SJSA1 (cell line): ENCODE measurements at places on chromosomes 6 and 20. TPM values are rescaled to one million over a fixed set of nuclear protein-coding genes. Genes with fewer than 3 reads are reported as not detected.

- no peak overlapping the region for H3K4me3 ChIP-seq
- peaks cover 7% of the 10 kb centered on the region; the same call in 1 of the 2 replicates for H3K27me3 ChIP-seq
- H3K4me1 ChIP-seq: no peaks in the 10 kb centered on the region
- no peak for DNase-seq
- H3K27ac ChIP-seq: no peak overlapping the region
Observed at GRCh38 chr6:41657131-41658094, 19.1 kb downstream of the MDFI start.

DNA sequence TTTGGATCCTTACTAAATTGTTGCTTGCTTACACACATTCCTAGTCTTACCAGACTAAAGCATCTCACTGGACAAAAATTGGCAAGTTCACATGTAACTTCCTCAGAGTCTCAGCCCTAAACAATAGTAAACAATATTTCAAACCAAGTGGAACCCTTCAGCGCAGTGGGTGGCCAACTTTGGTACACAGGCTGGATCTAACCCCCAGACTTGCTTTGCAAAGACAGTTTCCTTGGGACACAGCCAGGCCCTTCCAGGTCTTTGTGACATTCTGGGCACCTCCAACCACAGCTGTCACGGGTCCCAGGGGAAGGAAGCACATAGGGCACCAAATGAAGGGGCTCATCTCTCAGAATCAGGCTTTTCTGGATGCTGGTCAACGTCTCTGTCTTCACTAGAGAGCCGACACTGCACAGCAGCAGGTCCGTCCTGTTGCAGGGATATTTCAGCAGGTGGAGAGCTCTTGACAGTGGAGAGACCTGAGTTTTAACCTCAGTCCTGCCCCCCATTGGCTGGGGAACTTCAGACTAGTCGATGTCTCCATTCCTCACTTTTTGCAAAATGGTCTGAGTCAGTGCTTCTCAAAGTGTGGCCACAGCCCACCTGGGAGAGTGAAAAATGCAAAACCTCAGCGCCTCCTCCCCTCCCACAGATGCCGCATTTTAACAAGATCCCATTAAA lies 91.4 kb downstream of the BFSP1 start:
- H3K27me3 ChIP-seq: peaks cover 10% of the 10 kb centered on the region
- DNase-seq: no peak
- H3K36me3 ChIP-seq: no peaks in the 10 kb centered on the region
- no peak overlapping the region for H3K4me3 ChIP-seq

VNN1 gene
- not detected in 2 replicates for total RNA-seq

MAS1L gene
- total RNA-seq: not detected in 2 replicates

GRCh38 chr6:35558571-35558970 lies 45.9 kb upstream of the TULP1 start:
- H3K36me3 ChIP-seq: no peaks in the 10 kb centered on the region
- peaks cover 27% of the 10 kb centered on the region for H3K27me3 ChIP-seq
- DNase-seq: no peak
- no peaks in the 10 kb centered on the region for H3K4me1 ChIP-seq

DNA sequence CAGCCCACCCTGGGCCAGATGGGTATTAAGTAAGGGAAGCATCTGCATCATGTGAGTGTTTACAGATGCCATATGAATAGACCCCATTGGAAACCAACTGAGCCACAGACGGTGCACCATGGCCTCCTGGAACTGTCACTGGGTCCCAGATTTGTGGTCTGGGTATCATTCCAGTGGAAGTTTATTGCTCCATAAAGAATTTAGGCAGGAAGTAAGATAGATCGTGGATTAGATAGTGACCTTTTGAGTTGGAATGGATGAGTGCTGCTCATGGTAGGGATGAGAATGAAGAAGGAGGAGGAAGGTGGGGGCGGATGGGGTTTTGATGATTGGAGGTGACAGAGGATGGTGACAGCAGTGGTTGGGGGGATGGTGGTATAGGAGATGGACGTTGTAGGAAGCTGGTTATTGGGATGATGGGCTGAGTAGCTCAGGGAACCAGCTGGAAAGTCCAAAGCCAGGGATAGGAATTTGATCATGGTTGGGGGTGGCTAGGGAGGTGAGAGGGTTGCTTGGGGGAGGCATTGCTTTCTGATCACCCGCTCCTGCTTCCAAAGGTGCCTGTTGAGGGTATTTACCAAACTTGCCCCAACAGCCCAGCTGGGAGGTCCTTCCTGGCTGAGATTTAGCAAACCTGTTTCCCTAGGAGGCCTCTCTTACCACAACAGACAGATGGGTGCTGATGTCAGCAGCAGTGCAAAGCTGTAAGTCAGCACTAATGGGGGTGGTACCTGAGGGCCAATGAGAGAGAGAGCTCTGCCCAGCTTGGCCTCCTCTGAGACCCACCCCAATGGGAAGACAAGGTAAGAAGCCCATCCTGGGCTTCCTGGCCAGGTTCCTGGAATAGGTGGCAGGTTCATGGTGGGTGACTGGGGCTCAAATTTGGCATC lies 78.0 kb downstream of the VEGFA start:
- no peaks in the 10 kb centered on the region for H3K36me3 ChIP-seq
- no peak overlapping the region for H3K27ac ChIP-seq
- H3K4me3 ChIP-seq: no peak overlapping the region
- peaks cover 80% of the 10 kb centered on the region for H3K4me1 ChIP-seq

SNX3 gene
- 254 and 263 TPM in 2 replicates for total RNA-seq

DNA sequence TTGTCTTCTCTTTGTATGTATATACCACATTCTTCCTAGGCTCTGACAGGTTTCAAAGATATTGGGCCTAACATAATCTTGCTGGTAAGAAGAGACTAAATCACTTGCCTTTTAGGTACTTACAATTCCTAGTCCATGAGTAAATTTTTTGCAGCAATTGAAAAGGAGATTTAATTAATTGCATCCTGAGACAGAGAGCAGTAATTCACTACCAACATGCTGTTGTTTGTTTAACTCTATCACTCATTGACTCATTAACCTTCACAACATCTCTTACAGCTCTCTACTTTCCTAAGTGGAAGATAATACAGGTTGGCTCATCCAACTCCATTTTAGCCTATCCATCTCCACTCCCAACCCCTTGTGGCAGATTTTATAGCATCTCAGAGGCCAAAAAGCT lies 280.4 kb downstream of the ALDH8A1 start:
- peaks cover under 1% of the 10 kb centered on the region for H3K4me1 ChIP-seq
- no peaks in the 10 kb centered on the region for H3K36me3 ChIP-seq
- H3K27me3 ChIP-seq: no peaks in the 10 kb centered on the region
- H3K27ac ChIP-seq: no peak overlapping the region
- no peak overlapping the region for H3K4me3 ChIP-seq

GRCh38 chr20:4046311-4046924 lies 31.1 kb upstream of the RNF24 start:
- no peak for DNase-seq
- H3K4me3 ChIP-seq: no peak overlapping the region
- H3K27ac ChIP-seq: no peak overlapping the region
- H3K36me3 ChIP-seq: no peaks in the 10 kb centered on the region
- no peaks in the 10 kb centered on the region for H3K27me3 ChIP-seq
- H3K4me1 ChIP-seq: peaks cover 16% of the 10 kb centered on the region

GRCh38 chr6:97316978-97317377 lies 34.0 kb upstream of the MMS22L start:
- no peaks in the 10 kb centered on the region for H3K36me3 ChIP-seq
- DNase-seq: no peak
- no peaks in the 10 kb centered on the region for H3K27me3 ChIP-seq
- H3K4me1 ChIP-seq: no peaks in the 10 kb centered on the region
- no peak overlapping the region for H3K4me3 ChIP-seq
- no peak overlapping the region for H3K27ac ChIP-seq
